ELF-1 (cell line): ENCODE measurements at places on chromosomes 5 and 9.

DNA sequence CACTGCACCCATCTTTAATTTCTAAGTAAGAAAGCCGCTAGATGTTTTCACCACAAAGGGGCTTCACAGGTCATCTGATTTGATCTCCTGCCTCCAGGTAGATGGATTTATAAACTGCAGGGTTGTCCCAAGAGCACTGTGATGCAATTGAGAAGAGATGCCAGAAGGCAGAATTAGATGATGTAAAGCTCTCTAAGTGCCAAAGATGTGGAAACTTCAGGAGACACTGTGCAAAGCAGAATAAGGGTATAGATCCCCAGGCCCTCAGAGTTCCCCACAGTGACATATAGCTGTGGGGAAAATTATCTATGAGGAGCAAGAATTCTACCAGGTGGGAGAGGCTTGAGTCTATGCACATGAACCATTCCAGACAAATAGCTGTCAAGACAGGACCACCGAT, 90.5 kb downstream of the FSTL4 start:
- DNase-seq, result no peak

- no peak for DNase-seq
These were observed 556.3 kb upstream of the RGMB start for GRCh38 chr5:98217138-98217537.

- no peak for DNase-seq
These were observed 69.4 kb upstream of the LHFPL2 start for GRCh38 chr5:78717674-78718584.

DNA sequence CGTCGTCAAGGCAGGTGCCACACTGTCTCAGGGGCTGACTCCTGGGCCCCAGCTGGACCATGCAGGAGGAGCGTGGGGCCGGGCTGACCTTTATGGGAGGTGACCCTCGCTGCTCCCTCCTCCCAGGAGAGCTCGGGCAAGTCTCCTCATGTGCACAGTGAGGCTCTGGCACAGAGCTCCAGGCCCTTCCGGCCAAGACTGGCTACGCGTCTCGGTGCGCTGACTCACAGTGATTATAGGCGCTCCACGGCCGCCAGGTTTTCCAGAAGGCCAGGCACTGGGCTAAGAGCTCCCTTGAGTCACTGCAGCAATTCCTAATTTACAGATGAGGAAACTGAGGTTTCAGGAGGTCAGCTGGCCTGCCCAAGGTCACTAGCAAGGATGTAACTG, 47.4 kb downstream of the VAV2 start:
- peak; percentile 47 for DNase-seq

DNA sequence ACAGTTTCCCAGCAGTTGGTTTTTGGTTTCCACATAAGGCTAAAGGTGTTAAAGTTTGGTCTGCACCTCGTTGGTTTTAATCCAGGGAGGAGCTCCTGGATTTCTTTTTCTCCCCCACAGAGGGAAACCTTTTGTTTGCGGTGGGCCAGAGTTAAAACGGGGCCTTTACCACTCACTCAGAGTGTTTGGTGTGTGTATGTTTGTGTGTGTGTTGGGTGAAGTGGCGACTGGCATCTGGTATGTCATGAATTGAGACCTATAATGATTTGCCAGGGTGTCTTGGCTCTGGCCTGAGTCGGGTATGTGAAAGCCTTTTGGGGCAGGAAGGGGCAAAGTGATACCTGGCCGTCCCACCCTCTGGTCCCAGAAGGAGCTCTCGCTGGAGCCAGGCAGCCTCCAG, 30.9 kb downstream of the FAXDC2 start:
- no peak for DNase-seq

DNA sequence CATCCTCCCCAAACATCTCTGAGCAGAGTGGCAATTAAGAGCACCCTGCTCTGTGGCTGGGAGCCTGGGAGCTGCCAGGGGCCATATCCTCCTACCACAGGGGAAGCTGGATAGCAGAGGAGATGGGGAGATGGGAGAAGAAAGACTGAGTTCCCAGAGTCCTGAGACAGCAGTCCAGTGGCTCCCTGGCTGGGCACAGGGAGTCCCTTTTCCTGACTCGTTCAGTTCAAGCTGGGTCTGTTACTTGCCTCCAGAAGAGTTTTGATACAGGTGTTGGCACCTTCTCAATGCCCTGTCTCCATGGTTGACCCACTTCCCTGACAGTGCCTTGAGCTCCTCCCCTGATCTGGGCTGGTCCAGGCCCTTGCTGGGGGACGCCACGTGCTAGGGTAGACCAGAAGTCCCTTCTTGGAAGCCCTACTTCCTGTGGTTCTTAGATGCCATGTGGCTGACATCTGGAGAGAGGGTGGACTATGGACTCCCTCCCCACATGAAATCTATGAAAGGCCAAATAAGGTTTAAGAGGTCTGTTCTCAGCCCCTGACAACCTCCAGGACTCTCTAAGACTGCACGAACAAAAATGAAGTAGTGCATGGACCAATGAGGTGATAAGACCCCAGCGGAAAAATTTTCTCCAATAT, 166.2 kb downstream of the AUH start:
- DNase-seq, result no peak

- DNase-seq, result no peak
These were observed 5.1 kb downstream of the LRRC14B start for GRCh38 chr5:196350-196749.

GRCh38 chr9:94101162-94101853, 17.0 kb downstream of the PTPDC1 start:
- no peak for DNase-seq

DNA sequence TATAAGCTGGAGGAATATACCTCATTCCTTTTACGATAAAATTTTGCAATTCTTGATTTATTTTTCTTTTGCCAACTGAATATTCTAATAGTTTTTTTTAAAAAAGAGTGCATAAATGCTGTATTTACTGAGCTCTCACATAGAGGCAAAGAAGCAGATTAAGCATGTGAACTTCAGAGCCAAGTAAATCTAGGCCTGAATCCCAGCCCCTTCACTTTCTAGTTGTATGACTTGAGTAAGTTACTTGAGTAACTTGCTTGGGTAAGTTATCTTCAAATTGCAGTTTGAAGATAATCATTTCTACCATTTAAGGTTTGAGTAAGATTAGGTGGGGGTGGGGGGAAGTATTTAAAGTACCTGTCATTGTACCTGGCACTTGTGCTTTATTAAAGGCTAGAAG, 21.8 kb downstream of the LURAP1L start:
- no peak for DNase-seq

DNA sequence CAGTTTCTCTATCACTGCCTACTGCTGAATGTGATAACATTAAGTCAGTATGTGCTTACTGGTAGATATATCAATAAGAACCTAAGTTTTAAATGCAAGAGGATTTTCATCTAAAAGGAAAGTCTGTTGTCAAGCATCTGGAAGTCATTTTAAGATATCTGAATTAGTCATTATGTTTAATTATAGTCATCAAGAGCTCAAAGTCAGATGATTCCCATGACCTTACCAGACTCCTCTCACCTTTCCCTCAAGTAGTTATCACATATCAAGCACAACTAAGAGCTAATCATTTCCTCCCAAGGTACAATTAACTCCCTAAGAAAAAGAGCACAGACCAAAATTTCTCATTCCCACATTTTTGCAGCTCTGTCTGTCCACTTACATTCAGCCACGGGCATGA, 45.5 kb downstream of the PUM3 start:
- DNase-seq, result no peak

DNA sequence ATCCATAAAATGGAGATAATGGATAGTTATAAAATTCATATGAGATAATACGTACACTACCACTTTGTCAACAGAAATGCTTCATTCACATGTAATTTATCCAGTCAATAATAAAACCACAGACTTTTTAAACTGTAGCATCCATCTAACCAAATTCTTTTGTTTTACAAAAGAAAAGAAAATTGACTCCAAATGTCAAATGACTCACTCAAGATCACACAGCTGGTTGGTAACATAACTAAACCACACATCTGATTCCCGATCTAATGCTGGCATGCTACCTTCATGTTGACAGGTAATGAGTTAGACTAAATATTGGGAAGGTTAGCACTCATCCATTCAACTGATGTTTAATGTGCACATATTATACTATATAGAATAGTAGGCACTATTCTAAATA, 4.9 kb downstream of the FRMD3 start:
- no peak for DNase-seq

DNA sequence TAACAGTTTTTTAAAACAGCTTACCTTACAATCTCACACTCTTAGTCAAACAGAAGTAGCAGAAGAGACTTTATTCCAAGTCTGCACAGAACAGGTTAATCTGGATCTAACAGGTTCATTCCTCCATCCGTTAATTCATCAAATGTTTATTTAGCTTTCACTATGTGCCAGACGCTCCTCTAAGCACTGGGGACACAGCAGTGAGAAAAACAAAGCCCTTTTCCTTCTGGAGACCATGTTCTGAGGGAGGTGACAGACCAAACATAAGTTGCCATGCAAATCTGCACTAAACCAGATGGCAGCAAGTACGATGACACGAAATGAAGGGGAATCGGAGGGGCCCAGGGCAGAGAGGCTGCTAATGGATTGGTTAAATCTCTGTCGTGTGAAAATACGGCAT, 17.1 kb upstream of the GLIPR2 start:
- no peak for DNase-seq

DNA sequence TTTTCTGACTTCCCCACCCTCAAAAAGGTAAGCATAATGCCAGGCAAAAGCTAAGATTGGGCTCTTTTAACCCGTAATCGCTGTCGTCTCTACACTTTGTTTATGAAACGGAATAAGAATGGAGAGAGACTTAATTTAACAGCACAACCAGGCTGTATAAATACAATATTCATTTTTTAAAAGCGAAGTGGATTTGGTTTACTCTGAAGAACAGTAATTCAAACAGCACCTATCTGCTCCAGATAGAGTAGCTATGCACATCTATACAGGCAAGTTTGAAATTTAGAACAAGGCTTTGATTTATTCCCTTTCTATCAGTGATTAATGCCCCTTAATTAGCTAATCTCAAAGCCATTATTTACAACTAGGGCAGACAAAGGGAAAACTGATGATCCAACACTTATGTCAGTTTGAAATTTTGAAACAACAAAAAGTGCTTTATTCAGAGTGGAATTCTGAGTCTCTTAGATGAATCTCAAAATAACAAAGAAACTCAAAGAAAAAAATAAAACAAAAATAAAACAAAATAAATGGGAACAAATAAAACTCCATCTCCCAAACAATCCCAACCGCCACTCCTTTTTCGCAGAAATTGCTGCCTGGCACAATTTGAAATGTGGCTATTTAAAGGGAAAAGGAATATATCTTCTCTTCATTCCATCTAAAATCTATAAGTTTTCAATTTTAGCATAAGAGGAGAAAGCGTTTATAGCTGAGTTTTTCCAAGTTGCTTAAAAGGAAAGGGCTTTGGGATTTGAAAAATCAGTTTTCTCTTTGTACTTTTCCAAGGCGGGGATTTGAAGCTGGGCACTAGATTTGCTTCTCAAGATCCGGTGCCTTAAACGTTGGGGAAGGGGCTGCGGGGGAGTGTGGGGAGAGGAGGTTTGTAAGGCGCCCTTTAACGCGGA, 298.6 kb downstream of the PARP8 start:
- DNase-seq, result no peak

DNA sequence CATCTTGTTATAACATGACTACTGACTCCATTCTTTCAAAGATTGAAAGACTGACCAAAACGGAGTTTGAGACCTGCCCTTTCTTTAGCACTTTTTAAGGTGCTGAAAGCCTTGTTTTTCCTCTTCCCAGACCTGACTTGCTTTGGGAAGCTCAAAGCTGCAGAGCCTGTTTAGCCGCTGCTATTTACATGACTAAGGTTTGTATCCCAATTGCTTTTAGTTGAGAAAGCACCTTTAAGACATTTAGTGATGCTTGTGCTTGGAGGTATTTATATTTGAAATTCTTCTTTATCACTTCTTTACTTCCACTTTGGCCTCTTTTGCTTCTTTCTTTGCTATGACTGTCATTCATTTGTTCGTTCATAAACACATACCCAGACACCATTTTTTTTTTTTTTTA, 182.6 kb upstream of the ELL2 start:
- DNase-seq, result peak; percentile 72

GRCh38 chr9:33988219-33988890, 60.3 kb downstream of the UBAP2 start:
- no peak for DNase-seq

GRCh38 chr5:1310118-1310517, 15.2 kb upstream of the TERT start:
- no peak for DNase-seq

DNA sequence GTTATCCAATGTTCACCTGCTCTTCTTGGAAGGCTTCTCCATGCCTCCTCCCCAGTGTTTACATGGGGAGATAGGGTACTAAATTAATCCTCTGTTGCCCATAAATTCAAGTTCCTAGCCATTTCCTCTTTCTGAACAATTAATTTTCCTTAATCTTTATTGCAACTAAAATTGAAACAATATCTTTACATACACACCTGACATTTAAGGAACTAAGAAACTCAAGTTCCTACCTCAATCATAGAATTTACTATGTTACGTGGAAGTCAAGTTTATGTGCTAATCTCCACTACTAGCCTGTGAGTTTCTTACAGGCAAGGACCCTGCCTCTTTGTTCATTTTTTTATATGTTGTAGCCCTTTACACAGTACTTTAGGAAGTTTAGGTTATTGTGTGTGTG, 10.1 kb upstream of the ADRB2 start:
- DNase-seq, result no peak

GRCh38 chr5:94832685-94833084, 214.2 kb downstream of the SLF1 start:
- DNase-seq, result peak; percentile 12

DNA sequence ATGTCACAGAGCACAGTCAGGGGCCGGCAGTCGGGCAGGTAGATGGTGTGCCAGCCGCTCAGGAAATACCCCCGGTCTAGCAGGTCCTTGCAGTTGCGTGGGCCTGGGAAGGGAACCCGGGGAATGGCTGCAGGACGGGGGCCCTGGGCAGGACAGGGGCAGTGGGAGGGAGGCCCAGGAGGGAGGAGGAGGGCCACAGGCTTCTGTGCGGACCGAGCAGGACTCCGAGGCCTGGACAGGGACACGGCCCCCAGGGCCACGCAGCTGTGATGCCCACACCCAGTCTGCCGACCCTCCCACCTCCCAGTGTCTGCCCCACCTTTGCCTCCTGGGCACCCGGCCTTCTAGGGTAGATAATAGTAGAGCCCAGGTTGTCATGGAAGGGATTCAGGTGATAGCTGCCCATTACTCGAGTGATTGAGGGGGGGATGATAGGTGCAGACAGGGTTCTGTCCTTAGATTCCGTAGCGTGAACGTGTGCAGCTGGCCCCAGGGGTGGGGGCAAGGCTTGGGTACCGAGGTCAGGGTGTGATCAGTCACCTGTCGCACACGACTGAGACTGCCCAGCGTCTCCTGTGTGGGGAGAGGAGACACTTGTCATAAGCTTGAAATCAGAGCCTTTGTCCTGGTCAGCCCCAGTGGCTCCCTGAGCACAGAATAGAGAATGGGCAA, 4.5 kb downstream of the FCN1 start:
- DNase-seq, result no peak

DNA sequence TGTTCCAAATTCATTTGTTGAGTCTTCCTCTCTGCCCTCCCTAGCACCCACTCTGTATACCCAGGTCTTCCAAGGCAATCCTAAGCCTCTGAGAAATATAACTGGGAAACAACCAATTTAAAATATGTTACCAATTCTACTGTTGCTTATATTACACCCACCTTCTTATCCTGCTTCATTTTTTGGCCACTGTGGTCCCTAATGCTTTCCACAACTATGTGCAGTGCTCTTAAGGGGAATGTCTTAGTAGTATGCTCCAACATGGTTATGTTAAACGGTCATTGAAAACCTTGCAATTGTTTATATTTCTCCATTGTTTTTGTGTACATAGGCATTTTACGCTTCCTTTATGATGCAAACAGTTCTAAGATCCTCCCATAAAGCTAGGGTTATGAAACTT, 273.1 kb upstream of the HAPLN1 start:
- no peak for DNase-seq
